Right cardiac atrium (tissue), 5 donors: ENCODE measurements at places on chromosomes 11 and 22. TPM values are rescaled to one million over a fixed set of nuclear protein-coding genes. Genes with fewer than 3 reads are reported as not detected.

DNA sequence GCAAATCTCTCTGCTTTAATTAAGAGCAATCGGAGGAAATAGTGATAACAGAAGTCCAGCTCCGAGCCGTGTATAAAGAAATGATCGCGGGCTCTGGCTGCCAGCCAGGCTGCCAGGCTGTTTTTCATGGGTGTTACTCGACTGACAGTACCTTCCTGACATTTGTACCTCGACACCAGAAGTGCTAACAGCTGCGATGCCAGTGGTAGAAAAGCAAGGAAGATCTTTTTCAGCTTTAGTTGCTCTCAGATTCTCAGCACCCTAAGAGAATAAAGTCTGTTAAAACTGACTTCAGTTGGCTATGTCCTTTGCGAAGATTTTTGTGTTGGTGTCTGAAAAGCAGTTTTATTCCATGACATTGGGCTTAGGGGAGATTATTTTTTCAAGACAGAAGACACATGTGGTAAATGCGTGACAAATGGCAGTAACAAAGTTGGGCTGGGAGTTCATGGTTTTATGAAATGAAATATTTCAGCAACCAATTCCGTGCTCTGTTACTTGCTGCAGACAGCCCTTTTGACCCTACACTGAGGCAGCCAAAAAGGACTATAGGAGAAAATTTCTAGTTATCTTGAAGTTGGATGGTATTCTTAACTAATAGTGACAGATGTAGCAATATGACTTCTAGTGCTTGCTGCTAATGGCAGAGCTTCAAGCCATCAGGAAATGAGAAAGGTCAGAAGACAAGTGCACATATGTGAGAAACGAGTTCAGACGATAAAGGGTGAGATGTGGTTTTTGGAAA is 296.2 kb downstream of the CNTN5 start:
- peak; percentile 19 for DNase-seq

CKAP5 gene
- 55.1 TPM for total RNA-seq

DNA sequence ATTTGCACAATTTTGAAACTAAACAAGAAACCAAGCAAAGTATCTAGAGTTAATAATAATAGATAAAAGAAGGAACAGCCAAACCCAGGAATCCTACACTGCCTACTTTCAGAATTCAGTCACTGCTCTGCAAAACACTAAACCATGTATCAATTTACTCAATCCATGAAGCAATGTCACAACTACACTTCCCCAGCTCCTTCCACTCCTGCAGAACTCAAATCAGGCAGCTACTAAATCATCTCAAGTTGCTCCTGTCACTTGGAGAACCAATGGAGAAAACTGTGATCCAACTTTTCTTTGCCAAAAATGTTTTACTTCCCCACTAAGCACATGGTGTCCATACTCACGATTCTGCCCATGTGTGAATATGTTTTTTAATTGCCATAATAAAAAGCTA is 24.9 kb upstream of the C11orf58 start:
- no peak for DNase-seq

DNA sequence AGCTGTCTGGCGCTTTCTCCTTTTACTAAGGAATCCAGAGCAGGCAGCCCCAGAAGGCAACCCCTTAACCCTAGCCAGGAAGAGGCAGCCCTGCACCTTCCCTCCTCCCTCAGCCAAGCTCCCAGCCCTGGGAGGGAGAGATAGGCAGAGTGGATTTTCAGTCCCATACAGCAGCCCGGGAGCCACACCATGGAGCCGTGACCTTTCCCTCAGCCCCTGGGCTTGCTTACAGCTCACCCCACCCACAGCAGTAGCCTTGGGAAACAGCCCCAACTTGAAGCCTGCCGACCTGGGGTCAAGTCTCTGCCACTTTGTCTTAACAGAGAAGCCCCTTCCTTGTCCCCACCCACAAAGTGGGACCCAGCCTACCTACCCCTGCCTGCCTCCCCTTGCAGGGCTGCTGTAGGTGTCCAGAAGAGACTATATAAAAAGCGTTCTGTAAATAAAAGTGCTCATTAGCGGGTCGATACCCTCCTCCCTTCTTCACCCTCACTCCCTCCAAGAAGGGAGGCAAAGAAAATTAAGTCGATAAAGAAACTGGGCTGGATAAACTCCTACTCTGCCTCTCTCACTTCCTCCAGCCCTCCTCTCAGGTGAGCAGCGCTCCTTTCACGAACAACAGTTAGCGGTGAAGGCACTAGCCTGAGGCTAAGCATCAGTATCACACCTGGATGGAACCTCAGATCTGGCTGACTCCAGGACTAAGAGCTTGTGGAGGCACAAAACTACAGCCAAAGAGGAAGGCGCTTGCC is 4.2 kb downstream of the TST start:
- DNase-seq: peak; percentile 62

- DNase-seq: no peak
Measured at GRCh38 chr11:43459246-43459645, 100.5 kb downstream of the TTC17 start.

- DNase-seq: no peak
Measured at GRCh38 chr11:116030697-116031331, 526.6 kb upstream of the CADM1 start.

DNA sequence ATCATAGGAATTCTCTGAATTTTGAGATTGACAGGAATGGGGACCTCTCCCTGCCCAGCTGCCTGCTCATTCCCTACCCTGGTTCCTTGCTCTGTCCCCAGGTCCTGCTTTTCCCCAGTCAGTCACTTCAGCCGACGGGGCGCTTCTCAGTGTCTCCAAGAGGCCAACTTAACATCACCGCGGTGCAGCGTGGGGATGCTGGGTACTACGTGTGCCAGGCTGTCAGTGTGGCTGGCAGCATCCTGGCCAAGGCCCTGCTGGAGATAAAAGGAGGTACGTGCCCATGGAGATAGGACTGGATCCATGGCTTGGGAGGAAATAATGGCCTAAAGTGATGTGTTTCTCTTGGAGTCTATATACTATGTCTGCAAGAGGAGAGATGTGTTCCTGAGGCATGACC is 7.0 kb downstream of the ROBO3 start:
- no peak for DNase-seq

IL18 gene
- 4.2 TPM for total RNA-seq

SMC1B gene
- total RNA-seq: not detected
